ENCODE measurements at places on chromosomes 16 and 17. TPM values are rescaled to one million over a fixed set of nuclear protein-coding genes. Genes with fewer than 3 reads are reported as not detected.

- no peak for DNase-seq
Observed at GRCh38 chr17:36937959-36938565, 787 bp downstream of the LHX1 start.

- no peak for DNase-seq
Observed at GRCh38 chr17:537133-537532, 177.5 kb downstream of the VPS53 start.

DNA sequence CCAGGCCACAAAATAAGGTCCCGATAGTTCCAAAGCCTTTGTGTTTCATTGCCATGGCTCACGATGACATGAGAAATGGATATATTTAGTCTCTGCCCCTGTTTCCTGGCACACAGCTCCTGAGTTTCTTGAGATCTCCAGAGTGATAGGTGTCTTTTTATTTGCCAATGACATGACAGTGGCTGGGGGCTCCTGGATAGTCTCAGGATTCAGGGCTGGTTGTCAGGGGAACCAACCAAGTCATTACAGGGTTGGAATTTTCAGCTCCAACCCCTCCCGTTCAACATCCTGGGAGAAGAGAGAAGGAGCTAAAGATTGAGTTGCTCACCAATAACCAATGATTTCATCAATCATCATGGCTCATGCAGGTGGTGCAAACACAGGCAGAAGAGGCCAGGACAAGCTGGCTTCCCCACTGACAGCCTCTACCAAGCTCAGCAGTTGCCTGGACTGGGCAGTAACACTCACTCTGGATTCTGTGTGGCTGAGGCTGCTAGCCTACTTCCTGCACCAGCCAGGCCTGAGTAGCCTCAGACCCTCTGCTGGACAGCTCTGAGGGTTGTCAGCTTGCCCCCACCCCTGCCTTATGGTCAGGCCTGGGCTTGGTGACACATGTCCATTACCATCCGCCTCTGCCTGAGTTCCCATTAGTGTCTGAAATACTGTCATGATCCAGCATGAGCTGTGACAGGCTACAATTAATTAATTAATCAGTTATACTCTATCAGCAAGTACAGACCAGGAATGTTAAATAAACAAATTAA is 534.4 kb upstream of the CDH5 start:
- no peak for DNase-seq

DNA sequence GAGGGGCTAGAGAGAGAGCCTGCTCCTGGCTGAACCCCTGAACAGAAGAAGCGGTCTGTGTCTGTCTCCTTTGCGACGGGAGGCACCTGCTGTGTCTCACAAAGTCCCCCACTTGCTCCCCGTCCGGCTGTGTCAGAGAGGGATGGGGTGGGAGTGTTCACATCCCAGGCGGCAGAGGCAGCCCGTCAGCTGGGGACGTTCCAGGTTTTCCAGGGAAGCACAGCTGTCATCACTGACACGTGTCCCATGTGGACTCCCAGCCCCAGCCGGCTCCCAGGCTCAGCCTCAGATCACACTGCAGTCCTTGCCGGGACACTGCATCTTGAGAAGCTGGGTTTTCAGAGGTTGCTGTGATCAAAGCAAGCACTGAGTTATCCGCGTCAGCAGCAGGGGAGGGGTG is 1.6 kb downstream of the TELO2 start:
- DNase-seq: no peak

Gene TSR1
- 36.4 TPM for total RNA-seq

DNA sequence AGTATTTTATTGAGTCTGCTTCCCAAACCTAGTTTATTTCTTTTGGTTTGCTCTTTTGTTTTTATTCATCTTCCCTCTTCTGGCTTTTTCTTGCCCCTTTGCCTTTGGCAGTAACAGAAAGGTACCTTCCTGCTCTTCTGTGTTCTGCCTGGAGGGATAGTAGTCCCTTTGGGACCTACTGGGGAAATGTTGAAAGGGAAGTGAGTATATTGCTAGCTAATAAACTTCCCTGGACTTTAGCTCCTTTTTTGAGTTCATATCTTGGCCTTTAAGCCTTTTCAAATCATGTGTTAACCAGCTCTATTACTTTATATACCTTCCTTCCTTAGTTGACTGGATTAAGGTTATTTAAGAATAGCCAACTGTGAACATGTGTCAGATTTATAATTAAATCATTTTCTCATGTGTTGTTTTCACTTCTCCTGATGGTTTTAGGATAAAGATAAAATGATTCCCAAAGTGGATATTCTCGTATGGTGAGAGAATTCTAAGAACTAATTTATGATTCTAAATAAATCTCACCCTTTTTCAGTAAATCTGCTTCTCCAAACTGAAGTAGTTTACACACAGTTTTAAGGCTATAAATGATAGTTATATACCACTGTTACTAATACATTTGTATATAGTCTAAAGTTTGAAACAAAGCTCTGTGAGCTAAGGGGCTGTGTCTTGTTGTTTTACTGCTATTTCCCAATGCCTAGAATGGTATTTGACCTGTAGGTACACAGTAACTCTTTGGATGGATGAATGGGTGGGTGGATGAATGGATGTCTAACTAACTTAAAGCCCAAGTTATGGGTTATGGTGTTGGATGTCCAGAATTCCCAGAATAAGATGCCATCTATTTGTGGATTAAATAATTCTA is 45.7 kb downstream of the OMG start:
- no peak for DNase-seq

Gene RHBDL1
- total RNA-seq: 5.8 TPM

DNA sequence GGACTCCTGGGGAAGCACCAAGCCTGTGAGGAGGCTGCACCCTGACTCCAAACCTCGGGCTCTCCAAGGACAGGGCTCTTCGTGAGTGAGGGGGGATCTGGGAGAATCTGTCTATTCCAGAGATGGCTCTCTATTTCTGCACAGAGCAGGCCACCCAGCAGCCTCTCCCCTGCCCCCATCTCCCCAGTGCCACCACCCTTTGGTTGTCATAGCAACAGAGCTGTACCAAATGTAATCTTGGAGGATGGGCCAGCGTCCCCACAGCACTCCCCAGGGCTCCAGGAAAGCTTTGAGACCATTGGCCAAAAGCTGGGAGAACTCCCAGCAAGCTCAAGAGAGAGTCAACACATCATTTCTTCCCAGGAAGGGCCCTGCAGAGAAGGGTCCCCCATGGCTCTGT is 49.3 kb downstream of the ABCC12 start:
- DNase-seq: no peak

Measured in activated T-cell treated with anti-CD3 and anti-CD28 coated beads, Interleukin-2, amount 50 U/mL, for 72 hours (primary cell).